Vagina (tissue), 2 donors: ENCODE measurements at places on chromosomes 5 and 9.
A peak's percentile ranks its signal among the peaks of the same experiment; 100 is the strongest.

GRCh38 chr9:126915281-126915816, 767 bp downstream of the RALGPS1 start:
- DNase-seq = no peak

GRCh38 chr9:4517274-4517673, 27.0 kb downstream of the SLC1A1 start:
- DNase-seq = peak; percentile 69

GRCh38 chr5:143041-143440, 48.3 kb upstream of the LRRC14B start:
- DNase-seq = no peak

- no peak for DNase-seq
These were observed 21.9 kb upstream of the SH3GL2 start for GRCh38 chr9:17556935-17557334.

GRCh38 chr5:14200312-14200990, 57.3 kb downstream of the TRIO start:
- no peak for DNase-seq
